ENCODE measurements at places on chromosomes 3 and 15.

- DNase-seq: peak; percentile 33
These were observed 156.4 kb upstream of the PPP2R3A start for GRCh38 chr3:135809021-135809634.

DNA sequence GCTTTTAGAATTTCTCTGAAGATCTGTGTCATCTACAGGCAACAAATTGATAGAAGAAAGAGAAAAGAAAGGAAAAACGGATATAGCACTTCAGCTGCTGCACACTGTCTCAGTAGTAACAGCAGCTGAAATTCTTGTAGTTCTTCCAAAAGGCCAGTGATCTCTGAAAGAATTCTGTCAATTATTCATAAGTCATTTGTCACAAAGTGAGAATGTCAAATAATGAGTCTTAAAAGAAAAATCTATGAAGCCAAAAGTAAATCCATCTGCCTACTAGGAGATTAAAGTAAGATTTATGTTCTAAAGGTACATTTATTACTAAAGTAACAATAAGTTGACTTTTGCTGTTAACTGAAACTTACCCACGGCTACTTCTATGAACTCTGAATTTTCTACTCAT, 24.6 kb downstream of the IFT80 start:
- DNase-seq: no peak

DNA sequence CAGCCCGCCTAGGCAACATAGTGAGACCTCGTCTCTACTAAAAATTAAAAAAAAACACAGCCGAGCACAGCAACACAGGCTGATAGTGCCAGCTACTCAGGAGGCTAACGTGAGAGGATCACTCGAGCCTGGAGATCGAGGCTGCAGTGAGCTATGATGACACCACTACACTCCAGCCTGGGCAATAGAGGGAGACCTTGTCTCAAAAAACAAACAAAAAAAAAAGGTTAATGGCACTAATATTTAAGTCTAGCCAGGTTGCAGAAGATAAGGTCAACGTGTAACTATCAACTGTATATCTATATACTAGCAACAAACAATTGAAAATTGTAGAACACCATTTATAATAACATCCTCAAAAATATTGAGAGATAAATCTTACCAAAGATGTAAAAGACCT, 75.1 kb downstream of the MYO9A start:
- DNase-seq: no peak

DNA sequence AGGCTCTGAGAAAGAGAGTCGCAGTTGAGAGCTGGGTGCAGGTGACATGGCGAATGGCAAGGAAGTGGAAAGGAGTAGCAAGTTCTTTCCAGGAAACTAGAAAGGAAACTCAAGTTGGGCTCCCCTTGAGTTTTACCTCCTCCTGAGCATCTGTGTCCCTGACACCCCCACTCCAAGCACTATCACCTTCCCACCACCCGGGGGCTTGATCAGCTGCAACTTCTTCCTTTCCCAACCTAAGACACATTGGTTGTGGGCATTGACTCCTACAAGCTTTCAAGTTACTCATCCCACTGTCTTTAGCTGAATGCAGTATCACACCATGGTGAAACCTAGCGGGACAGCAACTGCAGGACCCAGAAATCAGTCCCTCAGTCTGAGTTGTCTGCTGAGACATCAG, 256.6 kb upstream of the NR2F2 start:
- no peak for DNase-seq

GRCh38 chr3:104388619-104389018, 978.1 kb upstream of the ALCAM start:
- DNase-seq: peak; percentile 8

- DNase-seq: no peak
These were observed 1496.1 kb downstream of the OTOL1 start for GRCh38 chr3:162992741-162993140.

GRCh38 chr3:72265256-72266015, 480.5 kb upstream of the PROK2 start:
- DNase-seq: no peak

DNA sequence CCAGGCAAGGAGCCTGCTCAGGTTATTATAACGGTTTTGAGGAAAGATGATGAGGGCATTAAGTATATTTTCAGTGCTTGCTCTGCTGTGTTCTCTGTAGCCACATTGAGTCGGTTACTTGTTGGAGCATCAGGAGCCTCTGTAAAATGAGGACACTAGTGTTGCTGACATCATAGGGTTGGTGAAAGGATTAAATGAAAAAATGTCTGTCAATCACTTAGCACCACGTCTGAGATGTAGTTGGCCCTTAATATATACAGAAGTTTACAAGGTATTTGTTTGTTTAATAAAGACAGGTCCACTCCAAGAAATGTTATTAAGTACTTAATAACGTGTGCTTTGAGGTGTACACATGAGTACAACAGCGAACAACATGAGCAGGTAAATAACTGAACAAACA, 735 bp upstream of the SLC25A26 start:
- no peak for DNase-seq

DNA sequence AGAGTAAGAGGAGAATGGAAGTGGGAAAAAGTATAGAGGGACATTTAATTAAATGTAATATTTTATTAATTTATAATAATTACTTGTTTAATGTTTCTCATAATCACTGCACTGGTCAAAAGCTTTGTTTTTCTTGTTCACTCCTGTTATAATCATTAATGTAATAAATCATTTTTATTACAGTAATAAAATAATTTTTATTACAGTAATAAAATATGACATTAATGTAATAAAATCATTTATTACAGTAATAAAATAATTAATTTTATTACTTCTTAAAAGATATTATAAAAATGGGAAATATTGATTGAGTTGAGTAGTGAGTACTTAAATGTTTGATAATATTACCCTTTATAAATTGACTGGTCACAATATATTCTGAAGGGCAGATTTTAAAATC, 181.1 kb upstream of the SOX2 start:
- no peak for DNase-seq

GRCh38 chr3:106819440-106819839, 557.8 kb upstream of the CCDC54 start:
- no peak for DNase-seq

- DNase-seq: no peak
These were observed 28.0 kb downstream of the ARHGAP31 start for GRCh38 chr3:119322021-119322834.

DNA sequence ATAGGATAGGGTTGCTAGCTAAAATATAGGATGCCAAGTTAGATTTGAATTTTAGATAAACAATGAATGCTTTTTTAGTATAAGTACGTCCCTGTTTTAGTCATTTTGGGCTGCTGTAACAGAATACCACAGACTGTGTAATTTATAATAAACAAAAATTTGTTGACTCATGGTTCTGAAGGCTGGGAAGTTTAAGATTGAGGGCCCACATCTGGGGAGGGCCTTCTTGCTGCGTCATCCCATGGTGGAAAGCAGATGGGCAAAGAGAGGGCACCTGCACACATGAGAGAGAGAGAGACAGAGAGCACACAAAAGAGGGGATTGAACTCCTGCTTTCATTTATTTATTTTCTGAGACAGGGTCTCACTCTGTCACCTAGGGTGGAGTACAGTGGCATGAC, 246.5 kb downstream of the EPHB1 start:
- DNase-seq: no peak

GRCh38 chr3:81871358-81872155, 110.1 kb upstream of the GBE1 start:
- no peak for DNase-seq

GRCh38 chr3:29972320-29972993, 633.9 kb upstream of the TGFBR2 start:
- no peak for DNase-seq

DNA sequence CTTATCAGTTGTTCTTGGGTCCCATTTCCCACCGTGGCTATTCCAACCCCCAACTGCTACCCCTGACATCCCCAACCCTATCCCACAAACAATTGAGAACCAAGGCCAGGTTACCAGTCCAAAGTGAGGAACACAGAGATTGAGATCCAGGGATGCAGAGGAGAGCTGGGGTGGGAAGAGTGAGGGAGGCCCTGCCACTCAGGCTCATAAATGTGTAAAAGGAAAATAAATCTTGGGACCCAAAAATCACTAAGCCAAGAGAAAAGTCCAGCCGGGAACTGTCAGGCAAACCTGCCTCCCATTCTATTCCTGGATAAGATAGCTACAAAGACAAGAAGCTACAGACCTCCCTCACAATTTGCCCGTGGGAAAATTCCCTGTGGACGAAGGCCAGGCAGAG, 101.1 kb upstream of the DLG1 start:
- DNase-seq: no peak

DNA sequence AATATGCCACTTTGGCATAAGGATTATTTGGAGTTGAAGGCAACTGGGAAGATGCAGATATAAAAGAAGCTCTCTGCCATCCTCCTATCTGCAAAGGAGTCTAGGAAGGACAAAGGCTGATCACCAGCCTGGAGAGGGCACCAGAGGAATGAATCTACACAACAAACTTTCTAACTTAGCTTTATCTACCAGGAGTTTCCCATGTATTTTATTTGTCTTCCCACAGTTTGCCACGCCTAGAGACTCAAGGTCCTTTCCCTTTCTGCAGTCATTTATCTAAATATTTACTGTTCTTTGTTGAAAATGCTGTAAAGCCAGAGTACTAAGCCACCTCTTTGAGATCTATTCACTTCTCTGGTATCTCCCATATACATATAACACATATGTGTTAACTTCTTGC, 32.2 kb downstream of the GPR176 start:
- no peak for DNase-seq

DNA sequence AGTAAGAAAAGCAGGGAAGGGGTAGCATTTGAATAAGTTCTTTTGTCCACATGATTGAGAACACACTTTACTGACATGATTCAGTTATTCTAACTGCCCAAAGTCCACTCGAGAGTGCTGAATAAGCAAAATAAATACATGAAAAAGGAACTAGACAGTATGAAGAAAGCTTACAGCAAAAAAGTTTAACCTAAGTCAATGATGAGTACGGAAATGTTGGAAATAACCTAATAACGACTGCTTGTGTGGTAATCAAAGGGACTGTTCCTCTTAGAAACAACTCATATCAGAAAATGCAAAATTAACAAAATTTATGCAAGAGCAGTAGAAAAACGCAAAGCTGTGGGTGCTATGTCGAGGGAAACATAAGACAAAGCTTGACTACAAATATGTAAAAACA, 36.6 kb downstream of the DMXL2 start:
- DNase-seq: no peak

GRCh38 chr3:133301194-133301593, 98.7 kb upstream of the BFSP2 start:
- DNase-seq: no peak

- no peak for DNase-seq
These were observed 118.8 kb upstream of the DAZL start for GRCh38 chr3:16723978-16724377.

DNA sequence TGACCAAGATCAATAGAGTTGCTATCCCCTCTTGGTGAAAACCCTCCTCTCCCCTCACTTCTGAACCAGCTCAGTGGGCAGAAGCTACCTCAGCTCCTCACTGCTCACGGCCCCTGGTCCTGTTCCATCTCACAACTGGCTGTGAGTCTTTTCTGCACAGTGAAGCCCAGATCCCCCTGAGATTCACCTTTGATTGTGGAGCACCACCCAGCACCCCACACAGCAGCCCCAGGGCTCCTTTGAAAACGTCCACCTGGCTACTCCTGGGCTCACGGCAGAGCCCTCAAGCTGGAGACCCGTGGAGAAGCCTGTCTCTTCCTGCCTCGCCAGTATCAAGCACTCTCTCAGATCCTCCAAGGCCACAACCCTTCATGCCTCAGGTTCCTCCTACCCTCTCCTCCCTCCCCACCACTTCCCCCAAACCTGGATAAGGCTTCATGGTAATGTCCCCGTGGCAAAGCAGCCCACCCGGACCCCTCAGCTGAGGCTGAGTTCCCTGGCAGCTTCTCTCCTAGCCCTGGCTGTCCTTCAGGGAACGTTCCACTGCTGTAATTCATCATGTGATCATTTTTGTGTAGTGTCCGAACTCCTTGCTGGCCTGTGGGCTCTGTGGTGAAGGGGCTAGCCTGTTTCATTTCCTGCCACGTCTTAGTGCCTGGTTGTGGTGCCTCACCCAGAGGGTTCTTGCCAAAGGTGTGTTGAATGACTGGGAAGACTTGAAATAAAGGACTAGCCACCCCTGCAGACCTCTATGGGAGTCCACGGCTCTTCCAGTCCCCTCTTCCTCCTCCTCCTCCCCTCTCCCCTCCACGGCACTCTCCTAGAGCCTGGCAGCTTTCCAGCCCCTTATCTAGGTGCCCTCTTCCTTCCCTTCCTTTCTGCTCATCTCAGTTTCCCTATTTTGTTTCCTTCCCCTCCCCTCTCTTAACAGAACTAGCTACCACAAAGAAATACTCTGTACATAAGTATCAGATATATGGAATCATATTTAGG, 44.5 kb downstream of the KY start:
- DNase-seq: no peak

DNA sequence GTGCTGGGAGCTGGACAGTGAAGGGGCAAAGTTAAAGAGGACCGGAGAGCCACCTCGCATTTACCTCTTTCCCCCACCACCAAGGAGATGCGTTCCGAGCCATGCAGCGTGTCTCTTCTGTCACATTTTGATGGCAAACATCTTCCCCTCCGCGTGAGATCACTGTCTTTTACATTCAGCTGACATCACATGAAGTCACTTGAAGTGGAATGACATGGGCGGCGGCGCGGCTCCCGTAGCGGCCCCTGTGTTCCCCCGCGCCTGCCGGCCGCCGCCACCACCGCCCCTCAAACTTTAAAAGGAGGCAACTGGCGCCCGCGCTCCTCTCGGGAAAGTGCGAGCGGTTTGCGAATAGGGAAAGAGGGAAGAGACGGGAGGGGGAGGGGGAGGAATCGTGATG, at the start of gene FEZF2:
TSS of gene FEZF2 (minus strand) at position 336 of the 400 bp plus-strand sequence. CDS start 682 bp downstream, outside the sequence.
- no peak for DNase-seq

GRCh38 chr3:44988073-44988472, 12.0 kb downstream of the EXOSC7 start:
- DNase-seq: no peak

DNA sequence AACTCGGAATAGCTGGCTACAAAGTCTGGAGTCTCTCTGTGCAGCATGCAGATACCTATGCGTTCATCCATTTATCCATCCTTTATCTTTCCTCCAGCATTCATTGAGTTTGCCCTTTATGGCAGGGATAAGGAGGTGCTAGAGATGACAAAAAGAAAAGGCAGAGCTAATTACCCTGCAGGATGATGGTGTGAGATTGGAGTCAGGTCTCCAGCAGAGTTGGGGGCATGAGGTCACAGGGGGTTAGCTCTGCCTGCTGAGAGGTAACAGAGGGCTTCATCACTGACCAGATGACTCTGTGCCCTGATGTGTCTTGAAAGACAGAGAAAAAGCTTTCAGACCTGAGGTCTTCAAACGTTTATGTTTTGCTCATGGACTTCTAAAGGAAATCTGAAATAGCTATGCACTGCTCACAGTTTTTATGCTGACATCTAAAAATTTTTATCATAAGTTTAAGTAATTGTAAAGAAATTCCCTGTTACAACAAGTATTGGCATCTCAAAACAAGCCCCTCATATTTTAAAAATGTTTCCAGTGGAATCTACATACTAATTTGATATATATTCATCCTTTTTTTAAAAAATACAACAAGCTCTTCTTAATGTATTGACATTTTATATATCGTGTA, 132.3 kb upstream of the ANKRD28 start:
- DNase-seq: no peak

GRCh38 chr15:35186346-35186745, 101.3 kb upstream of the NANOGP8 start:
- no peak for DNase-seq
